ENCODE measurements at places on chromosomes 1 and 21.

DNA sequence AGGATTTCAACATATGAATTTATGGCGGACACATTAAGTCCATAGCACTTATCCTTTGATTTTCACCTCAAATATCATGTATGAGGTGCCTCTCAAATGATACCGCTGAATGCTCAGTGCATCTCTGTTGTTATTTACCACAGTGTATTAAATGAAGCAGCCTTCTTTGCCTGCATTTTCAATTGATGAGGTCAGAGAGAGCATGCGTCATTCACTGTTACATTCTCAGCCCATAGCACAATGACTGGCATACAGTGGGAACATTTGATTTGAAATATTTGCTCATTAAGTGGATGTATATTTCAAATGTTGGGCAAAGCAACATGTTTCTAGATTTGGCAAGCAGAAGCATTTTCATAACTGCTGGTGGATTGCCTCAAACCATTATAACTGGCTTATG is 45.7 kb downstream of the LRRC7 start:
- no peak for DNase-seq

- DNase-seq = no peak
Observed at GRCh38 chr21:15210235-15210678, 145.5 kb upstream of the NRIP1 start.

- no peak for DNase-seq
Observed at GRCh38 chr1:215744419-215744818, 177.3 kb downstream of the KCTD3 start.

DNA sequence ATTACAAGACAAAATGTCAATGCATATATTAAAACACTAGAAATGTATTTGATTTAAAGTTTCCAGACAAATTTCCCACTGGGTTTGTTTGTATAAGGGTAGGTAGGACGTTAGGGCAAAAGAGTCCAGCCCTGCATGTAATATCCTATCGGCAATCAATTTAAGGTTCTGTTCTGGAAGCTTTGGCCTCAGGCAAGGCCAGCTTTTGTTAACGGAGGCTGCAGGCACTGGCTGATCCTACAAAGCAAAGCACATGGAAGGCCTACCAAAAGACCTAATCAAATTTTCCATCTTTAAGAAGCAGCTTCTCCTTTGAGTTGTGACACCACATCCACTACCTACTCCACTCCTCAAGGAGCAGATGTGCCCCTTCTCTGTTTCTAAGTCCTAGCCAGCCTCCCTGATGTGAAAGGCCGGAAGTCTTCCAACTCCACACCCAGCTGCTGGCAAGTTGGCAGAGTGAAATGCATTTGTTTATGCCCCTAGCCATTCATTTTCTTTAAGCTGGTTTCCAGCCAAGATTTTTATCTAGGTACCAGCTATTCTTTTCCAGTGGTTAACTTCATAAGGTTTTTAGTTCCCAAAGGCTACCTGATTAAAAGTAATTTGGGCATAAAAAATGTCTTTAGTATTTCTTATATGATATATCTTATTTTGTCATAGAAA is 452.6 kb downstream of the PTBP2 start:
- DNase-seq = no peak

DNA sequence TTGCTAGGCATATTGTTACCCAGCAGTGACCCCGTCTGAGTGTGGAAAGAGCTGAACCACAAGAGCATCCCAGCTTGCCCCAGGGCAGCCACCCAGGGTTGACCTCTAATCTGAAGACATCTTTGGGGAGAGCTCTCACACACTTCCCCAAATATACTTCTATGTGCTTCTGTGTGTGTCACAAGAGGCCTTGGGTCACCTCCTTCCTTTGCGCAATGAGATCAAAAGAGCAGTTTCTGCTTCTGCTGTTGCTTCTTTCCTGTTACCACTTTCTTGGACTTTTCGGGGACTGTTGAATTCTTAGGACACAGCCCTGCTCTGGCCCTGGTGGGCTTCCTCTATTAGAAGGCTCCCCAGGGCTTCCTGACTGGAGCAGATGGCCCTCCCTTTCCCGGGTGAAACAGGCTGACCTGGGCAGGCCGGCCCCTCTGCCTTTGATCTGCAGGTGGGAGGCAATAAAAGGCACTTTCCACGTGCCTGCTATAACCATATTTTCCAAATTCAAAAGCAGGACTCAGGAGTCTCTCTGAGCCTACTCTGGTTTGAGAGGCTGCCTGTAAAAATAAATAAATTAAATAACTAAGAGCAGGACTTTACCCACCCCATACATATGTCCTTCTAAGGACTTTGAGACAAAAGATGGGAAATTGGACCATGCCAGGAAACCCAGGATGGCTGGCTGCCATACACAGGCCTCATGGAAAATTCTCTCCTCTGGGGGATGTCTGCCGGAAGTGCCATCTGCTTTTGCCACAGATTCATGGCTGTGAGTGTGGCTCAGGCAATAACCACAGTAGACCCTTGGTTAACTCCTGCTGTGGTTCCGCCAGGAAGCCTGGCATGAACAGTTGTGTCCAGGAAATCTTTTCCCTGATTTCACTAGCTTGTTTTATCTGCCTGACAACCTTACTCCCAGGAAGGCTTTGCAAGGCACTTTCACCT is 28.3 kb upstream of the RCSD1 start:
- DNase-seq = no peak

GRCh38 chr21:29301691-29302090 is 3.0 kb downstream of the BACH1 start:
- peak; percentile 20 for DNase-seq

DNA sequence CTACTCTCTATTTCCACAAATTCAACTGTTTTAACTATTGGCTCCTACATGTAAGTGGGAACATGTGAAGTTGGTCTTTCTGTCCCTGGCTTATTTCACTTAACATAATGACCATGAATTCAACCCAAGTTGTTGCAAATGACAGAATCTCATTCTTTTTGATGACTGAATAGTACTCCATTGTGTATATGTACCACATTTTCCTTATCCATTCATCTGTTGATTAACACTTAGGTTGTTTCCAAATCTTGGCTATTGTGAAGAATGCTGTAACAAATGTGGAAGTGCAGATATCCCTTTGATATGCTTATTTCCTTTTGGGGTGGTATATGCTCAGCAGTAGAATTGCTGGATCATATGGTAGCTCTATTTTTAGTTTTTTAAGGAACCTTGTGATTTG is 33.0 kb downstream of the GBP6 start:
- DNase-seq = no peak

- peak; percentile 31 for DNase-seq
Observed at GRCh38 chr1:199336745-199337640, 690.5 kb upstream of the NR5A2 start.

DNA sequence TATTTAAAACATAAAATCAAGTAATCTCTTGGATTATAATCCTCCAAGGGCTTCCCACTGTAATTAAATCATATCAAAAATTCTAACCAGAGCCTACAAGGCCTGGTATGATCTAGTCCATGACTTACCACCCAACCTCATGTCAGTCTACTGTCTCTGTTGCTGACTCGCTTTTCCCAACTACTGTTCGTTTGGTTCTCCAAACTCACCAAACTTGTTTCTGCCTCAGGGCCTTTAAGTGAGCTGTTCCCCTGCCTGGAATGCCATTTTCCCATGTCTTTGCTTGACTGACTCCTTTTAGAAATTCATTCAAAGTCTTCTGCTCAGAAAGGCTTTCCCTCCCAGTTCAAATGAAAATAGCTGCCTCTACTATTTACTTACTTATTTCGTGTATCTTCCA is 95.9 kb downstream of the ZC3H11B start:
- no peak for DNase-seq

GRCh38 chr1:10738061-10739058 is 58.1 kb downstream of the CASZ1 start:
- no peak for DNase-seq

DNA sequence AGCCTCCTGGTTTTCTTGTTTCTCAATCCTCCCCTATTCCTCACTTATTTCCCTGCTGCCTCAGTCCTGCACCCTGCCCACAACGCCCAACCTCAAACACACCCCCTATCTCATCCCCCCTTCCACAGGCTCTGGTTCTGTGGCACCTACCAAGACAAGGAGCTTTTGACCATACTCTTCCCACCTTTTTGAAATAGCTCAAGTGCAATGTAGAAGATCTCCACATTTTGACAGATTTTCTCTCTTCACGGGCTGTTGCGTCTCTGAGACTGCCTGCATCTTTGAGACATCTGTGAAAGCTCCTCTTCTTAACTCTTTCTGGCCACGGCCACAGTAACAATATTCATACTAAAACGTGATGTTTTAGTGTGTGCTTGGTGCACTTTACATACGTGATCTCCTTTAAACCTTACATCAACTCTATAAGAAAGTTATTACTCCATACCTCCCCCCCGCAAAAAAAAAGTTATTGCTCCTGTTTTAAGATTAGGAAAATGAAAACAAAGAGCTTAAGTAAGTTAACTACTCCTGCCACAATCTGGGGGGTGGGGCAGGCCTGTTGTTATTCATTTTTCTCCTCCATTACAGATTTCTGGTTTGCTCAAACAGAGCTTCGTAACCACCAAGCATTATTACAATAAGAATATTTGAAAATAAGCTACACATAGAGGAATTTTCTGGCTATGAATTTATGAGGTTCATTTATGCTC is 1.8 kb upstream of the SERBP1 start:
- peak; percentile 68 for DNase-seq

DNA sequence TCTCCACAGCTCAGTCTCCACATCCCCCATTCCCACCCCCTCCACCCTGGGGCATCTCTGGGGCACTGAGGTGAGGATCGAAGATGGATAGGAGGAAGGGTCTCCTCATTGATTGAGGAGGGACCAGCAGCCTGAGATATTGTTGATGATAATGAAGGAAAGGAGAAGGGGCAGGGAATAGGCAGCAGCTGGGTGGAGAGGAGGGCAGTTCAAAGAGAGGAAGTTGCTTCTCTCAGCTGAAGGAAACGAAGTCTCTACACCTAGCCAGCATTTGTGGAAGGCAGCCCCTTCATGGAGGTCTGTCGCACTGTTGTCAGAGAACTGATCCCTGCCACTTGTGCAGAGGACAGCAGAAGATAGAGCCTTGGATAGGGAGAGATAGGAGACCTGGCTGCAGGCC is 5.7 kb downstream of the KNCN start:
- DNase-seq = no peak

DNA sequence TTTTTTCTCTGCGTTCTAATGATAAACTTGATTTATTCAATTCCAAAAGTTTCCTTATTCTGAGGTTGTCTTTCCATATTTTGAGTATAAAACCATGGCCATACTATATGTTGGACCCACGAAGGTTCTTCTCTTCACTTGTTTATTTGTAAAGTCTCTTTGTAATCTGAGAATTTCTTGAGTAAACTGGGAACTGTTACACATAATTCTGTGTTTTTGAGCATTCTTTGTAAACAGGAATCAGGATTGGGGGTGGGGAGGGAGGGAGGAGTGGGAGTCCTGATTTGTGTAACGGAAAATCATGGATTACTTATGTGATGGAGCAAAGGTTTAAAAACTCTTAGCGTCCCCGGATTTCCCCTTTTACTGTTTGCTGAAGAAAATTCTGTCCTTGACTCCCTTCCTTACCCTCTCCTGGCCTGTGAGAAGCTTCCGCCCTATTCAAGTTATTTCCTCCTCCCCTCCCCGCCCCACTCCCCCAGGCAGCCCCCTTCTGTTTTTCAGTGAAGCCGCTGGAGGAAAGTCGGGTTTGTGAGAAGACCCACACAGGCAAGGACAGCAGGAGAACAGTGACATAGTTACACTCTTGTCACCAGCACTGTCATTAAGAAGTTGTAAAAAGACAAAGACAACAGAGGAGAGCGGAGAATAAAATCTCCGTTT is 6.4 kb upstream of the NBPF11 start:
- DNase-seq = no peak

DNA sequence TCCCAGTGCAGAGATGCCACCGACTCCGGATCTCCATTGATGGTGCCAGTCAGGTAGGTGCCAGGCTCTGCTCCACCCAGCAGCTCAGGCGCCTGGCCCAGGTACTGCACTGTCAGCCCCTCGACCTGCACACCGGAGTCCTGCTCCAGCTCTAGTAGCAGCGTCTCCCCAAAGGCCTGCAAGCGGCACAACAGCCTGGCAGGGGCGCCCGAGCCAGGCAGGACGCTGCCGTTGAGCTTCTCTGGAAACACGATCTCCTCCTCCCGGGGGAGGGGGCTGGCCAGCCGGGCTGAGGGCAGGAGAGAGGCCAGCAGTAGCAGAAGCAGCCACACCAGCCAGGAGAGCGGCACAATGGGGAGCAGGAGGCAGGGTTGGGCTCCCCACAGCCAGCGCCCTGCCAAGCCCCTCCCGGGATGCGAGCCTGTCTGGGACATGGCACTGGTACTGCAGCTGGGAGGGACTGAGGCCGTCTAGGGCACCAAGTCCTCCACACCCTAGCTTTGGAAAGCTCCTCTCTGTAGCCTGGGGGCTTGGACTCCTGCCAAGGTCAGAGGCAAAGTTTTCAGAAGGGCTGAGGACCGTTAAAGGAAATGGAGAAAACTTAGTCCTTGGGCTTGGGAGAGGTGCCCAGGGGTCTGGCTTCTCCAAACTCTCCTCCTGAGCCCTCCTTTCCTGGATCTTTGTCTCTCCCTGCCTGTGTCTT is 509 bp downstream of the ADAMTS4 start:
- DNase-seq = peak; percentile 64

GRCh38 chr21:41317458-41317857 is 857 bp downstream of the FAM3B start:
- no peak for DNase-seq

DNA sequence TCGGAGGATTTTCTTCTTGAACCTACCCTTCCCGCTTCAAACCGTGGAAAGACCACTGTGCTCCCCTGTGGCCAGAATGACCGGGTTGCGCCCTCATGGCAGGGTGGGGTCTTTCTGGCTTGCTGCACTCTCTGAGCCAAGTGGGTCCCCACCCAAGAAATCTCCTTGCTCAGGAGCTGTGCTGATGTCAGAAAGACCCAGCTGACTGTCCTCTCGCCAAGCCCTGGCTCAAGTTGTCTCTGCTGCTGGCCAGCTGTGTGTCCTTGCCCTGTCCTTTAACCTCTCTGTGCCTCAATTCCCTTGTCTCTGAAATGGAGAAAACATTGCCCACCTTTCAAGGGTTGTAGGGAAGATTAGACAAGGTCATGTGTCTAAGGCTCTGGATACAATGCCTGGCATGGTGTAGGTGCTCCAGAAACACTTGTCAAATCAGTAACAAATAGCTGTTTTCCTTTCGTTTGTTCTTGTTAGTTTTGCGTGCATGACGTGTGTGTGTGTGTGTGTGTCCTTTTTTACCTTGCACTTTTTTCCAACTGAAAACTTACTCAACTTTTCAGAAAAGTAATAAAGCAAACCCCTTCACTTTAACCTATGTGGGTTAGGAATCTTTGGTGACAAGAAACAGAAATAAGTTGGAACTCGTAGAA is 41.1 kb upstream of the RPL11 start:
- DNase-seq = no peak

DNA sequence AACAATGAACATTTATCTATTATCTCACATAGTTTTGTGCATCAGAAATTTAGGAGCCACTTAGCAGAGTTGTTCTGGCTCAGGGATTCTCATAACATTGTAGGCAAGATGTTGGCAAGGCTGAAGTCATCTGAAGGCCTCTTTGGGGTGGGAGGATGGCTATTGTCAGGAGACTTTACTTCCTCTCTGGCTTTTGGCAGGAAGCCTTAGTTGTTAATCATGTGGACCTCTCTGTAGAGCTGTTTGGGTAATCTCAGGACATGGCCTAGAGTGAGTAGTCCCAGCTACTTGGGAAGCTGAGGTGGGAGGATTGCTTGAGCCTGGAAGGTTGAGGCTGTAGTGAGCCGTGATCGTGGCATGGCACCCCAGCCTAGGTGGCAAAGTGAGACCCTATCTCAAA is 40.2 kb downstream of the RASAL2 start:
- DNase-seq = no peak

GRCh38 chr1:4110888-4111287 is 210.8 kb upstream of the C1orf174 start:
- DNase-seq = no peak
